ENCODE measurements at places on chromosomes 16 and 17.

DNA sequence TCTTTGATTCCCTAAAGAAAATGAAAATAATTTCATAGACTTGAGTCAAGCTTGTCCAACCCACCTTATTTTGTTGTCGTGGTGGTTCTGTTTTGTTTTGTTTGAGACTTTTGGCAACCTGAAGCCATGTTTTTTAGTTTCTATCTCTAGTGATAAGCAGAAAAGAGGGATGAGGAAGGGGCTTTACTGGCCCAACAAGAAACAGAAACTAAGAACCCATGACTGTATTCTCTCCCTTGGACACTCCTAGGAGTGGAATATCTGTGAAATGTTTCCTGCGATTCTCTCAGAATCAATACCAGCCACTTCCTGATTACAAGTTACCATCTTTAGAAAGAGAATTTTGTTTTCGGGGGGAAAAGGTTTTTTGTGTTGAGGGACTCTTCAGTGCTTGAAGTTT is 207.5 kb downstream of the PRKCA start:
- DNase-seq = no peak

DNA sequence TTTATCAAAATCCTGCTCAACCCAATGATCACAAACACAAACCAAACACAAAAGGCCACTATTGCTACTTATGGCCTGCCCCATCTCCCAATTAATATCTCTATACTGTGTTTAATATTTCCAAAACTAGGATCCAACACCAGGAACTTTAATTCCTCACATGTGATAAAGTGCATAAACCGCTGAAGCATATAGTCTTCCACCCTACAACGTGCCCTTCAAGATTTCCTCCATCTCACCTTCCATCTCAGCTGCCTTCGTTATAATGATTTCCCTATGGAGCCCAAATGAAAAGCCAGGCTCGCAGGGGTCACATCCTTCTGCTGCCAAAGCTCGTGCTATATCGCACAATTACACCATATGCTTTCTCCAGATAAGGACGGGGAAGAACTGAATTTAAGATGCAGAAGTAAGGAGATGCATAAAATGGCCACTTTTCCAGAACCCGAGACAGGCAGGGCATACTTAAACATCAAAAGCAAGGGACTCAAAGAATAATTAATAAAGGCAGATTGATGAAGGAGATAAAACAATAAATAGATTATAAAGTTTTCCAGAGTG is 1.8 kb downstream of the MYH10 start:
- no peak for DNase-seq

GRCh38 chr17:44914148-44914547 is 1.2 kb downstream of the GFAP start:
- DNase-seq = peak; percentile 72

- no peak for DNase-seq
These were observed 30.6 kb upstream of the IRX3 start for GRCh38 chr16:54317101-54317611.

- peak; percentile 80 for DNase-seq
These were observed 93.3 kb downstream of the MYO1D start for GRCh38 chr17:32783602-32784001.

DNA sequence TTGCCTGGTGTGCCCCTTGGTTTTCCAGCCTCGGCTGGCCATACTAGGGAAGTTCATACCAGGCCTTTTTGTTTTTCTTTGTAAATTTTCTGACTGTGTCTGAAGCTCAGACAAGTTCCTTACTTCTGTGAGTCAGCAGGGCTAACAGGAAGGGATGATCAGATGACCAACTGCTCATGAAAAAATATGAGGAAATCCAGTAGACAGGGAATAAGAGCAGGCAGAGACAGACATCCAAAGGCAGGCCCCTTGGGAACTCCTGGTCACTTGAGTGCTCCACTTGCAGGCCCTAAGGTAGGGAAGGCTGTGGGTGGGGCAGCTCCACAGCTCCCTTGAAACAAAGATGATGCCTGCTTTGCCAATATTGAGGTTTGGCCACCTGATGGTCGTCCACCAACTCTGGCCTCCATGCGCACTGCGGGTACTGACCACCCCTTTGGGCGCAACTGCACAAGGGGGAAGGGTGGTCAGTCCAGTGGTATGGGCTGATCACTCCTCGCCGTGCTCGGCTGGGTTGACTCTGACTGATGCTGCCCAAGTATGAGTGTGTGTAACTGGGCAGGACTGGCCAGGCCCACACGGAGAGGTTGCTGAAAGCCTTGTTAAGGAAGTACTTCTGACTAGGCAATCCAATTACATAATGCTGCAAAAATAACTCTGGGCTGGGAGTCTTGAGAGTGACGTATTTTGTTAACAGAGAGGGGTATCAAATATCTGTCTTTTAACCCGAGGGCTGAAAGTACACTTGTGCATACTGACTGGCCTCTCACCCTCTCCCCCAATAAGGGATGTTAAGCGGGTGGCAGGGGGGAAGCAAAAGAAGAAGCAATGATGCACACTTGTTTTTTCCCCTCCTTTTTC is 20.8 kb upstream of the ZFHX3 start:
- peak; percentile 97 for DNase-seq

DNA sequence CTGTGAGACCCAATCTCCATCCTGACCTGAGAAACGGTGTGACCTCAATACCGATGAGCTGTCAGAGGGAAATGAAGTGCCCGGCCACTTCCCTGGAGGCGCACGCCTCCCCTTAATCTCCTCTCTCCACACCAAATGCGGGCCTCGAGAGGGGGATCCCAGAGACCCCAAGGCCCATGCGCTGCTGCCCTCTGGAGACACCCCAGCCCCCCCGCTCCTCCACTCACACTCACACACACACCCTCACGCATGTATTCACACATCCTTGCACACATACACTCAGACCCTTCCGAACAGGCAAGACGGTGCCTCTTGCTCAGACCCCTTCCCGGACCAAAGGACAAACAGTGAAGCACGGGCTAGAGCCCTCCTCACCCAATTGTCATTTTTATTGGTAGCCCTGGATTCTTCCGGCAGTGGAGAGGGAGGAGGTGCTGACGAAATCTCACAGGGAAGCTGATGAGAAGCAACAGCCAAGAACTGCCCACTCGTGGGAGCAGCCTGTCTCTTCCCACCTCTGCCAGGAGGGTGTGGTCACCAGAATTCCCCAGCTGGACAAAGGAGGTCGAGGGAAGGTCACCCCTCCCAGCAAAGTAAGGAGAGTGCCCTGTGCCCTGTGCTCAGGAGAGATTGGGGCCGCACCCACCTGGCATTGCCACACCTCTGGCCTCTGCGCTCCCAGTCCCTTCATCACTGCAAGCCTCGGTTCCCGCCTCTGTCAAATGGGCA is 136.0 kb upstream of the TNRC6C start:
- no peak for DNase-seq

DNA sequence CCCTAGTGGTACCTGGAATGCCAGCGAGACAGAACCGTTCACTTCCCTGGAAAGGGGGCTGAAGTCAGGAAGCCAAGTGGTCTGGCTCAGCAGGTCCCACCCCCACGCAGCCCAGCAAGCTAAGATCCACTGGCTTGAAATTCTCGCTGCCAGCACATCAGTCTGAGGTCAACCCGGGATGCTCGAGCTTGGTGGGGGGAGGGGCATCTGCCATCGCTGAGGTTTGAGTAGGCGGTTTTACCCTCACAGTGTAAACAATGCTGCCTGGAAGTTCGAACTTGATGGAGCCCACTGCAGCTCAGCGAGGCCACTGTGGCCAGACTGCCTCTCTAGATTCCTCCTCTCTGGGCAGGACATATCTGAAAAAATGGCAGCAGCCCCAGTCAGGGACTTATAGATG is 464.7 kb upstream of the TOM1L1 start:
- DNase-seq = no peak

DNA sequence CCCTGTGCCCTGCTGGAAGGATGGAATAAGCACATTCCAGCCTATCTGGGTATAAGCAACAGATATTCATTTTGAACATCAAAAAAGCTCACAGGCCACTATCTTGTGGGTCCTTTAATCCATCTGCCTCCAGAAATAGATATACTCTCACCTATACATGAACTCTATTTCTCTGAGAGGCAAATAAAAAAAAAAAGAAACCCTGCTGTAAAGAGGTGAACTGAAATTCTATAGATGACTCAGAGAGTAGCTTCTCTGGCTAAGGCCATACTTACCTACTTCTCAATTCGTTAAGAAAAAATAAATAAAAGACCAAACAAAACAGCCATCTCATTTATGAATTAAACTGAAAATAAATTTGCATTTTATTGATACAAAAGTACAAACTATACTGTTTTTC is 86.3 kb downstream of the DYNLRB2 start:
- DNase-seq = no peak

GRCh38 chr17:82390860-82391435 is 19.4 kb downstream of the UTS2R start:
- no peak for DNase-seq

DNA sequence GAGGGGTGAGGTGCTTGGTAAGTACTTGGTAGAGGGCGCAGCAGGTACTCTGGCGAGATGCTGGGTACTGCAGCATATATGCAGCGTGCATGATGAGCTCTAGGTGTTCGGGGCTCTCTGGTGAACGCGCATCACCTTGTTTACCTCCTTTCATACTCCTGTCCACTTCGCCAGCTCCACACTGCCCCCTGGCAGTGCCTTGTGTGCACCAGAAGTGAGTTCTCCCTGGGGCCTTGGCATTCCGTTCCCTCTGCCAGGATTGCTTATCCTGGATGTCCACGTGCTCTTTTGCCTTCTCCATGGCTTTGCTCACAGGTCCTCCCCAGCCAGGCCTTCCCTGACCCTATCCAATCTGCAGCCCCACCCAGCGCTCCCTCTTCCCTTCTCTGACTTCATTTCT is 154.2 kb downstream of the MRM1 start:
- DNase-seq = peak; percentile 72

DNA sequence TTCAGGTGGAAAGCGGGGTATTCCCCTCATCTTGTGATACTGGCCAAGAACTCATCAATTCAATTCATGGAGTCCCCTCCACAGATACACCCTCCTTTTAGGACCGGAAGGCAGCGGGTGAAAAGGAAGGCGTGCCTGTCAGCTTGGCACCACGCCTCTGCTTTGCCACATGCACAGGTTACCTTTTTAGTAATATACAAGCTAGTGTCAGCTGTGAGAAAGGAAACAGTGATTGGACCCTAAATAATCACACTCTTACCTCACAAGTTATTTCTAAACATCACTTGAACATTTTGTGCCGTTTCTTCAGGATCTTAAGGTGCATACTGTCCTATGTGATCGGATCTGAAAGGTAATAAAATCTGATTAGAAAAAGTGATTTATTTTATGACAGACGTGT is 15.7 kb downstream of the ZDHHC7 start:
- no peak for DNase-seq

GRCh38 chr16:2008631-2009163 is 924 bp downstream of the ZNF598 start:
- DNase-seq = peak; percentile 62

- no peak for DNase-seq
These were observed 16.6 kb upstream of the CYB5B start for GRCh38 chr16:69407702-69408323.

DNA sequence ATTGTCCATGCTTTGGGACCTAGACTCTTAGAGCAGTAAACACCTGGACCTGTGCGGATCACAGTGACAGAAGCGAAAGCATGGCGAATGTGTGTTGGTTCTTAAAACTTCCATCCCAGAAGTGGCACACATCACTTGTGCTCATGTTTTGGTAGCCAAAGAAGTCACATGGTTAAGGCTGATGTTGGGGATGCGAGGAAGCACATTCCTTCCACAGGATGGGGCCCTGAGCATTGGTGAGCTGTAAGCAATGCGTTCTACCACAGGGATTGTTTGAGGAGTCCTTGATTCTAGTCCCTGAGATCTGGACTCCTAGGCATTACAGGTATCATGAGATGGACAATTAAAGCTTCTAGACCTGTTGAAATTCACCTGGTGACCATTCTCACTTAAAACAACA is 375.9 kb downstream of the UTP18 start:
- peak; percentile 20 for DNase-seq

GRCh38 chr16:54243202-54243601 is 43.4 kb downstream of the IRX3 start:
- DNase-seq = no peak

- peak; percentile 16 for DNase-seq
These were observed 10.0 kb upstream of the CISD3 start for GRCh38 chr17:38719943-38720641.

DNA sequence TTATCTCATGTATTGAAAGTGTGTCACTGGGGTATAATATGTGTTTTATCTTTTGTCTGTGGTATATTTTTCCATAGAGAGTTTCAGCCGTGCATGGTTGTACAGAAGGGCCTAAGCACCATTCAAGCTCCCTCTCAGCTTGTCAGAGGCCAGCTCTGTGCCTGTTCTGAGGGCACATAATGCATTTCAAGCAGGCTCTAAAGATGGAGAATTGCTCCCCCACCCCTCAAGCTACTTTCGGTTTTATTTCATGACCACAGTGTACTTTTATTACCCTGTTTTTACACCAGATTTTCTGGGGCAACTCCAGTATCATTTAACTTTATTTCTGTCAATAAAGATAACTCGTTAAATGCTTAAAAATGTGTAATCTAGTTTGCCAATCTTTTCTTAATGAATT is 131.7 kb downstream of the SHISA6 start:
- no peak for DNase-seq

- DNase-seq = no peak
These were observed 13.1 kb downstream of the GRIN2C start for GRCh38 chr17:74846621-74847020.

GRCh38 chr17:31480904-31481782 is 89.7 kb downstream of the RAB11FIP4 start:
- DNase-seq = no peak

- DNase-seq = no peak
These were observed 3.0 kb downstream of the CES5A start for GRCh38 chr16:55872130-55872529.

- peak; percentile 57 for DNase-seq
These were observed 488 bp downstream of the HOXB9 start for GRCh38 chr17:48625495-48626244.

GRCh38 chr16:72092832-72093447 is 480 bp downstream of the TXNL4B start:
- peak; percentile 49 for DNase-seq

DNA sequence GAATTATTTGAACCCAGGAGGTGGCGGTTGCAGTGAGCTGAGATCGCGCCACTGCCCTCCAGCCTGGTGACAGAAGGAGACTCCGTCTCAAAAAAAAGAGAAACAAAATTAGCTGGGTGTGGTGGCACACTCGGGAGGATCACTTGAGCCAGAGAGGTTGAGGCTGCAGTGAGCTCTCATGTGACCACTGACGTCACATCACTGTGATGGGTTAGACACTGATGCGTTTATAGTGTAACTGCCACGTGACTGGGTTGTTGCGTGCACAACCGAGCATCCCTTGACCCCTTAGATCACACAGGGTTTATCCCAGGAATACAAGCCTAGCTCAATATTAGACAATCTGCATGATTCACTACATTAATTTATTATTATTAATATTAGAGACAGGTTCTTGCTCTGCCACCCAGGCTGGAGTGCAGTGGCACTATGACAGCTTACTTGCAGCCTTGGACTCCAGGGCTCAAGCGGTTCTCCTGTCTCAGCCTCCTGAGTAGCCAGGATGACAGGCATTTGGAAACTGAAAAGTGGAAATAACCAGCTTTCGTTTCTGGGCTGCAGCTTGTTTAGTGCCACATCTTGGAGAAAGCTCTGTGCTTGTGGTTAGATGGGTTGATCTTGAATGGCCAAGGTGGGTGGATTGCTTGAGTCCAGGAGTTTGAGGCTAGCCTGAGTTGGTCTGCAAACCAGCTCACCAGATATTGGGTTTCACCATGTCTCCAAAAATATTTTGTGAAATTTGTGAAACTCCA is 26.4 kb upstream of the ABR start:
- DNase-seq = no peak

- DNase-seq = no peak
These were observed 4.8 kb downstream of the KRT23 start for GRCh38 chr17:40932608-40933007.

GRCh38 chr16:81521141-81521626 is 76.6 kb downstream of the CMIP start:
- peak; percentile 3 for DNase-seq
